Trophoblast cell (in vitro differentiated cells and primary cell): ENCODE measurements at places on chromosomes 5 and 9.

DNA sequence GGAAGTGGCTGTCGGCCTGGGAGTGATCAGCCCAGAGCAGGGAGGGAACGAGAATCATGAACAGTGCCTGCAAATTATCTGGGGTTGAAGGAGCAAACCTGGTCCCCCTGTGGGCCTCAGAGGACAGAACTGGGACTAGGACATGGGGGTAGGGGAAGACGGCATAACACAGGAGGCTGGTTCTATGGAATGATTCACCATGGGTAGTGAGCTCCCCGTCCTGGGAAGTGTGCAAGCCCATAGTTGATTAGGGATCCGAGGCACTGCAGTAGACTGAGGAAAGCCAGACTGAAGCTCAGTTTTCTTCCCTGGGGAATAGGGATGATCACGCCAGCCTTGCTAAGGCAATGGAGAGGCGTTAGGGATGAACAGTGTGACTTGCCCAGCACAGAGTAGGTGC is 5.6 kb downstream of the ADGRD2 start:
- no peak for DNase-seq

DNA sequence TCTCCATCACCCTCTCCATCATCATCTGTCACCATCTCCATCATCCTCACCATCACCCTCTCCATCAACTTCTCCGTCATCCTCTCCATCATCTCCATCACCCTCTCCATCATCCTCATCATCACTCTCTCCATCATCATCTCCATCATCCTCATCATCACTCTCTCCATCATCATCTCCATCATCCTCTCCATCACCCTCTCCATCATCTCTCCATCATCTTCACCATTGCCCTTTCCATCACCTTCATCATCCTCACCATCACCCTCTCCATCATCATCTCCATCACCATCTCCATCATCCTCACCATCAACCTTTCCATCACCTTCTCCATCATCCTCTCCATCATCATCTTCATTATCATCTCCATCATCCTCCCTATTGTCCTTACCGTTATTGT is 565.5 kb upstream of the SGCD start:
- no peak for DNase-seq

DNA sequence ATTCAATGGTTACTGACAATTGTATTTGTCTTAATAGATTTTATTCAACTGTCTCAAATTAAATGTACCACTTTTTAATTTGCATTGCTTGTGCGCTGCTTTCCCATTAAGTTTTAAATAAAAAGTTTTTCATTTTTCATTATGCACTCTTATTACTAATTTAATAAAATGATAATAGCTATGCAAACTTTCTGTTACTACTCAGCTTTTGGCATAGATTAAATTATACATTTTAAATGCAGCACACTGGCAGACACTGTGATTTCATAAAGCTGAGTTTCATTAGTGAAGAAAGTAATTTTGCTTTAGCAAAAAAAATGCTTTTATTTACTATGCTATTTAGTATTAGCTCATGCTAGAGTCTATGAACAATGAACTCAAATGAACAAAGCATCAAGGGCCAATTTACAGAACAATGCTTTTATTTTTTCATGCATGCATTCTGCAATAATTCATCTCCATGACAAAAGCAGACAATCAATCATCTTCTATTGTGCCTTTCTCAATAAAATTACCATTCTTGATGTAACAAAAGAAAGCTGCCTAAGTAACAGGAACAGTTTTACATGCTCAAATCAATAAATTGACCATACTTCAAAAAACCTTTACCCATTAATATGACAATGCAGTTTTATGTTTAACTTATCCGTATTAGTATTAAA is 595.2 kb upstream of the ARRDC3 start:
- no peak for DNase-seq

- no peak for DNase-seq
Observed at GRCh38 chr5:158722940-158723339, 376.8 kb downstream of the EBF1 start.

GRCh38 chr9:135326141-135326540 is 153.4 kb upstream of the PPP1R26 start:
- no peak for DNase-seq
